ENCODE measurements at places on chromosomes 6 and 20.
A peak's percentile ranks its signal among the peaks of the same experiment; 100 is the strongest.

- no peak for DNase-seq
These were observed 66.6 kb upstream of the ADGRF4 start for GRCh38 chr6:47631797-47632196.

DNA sequence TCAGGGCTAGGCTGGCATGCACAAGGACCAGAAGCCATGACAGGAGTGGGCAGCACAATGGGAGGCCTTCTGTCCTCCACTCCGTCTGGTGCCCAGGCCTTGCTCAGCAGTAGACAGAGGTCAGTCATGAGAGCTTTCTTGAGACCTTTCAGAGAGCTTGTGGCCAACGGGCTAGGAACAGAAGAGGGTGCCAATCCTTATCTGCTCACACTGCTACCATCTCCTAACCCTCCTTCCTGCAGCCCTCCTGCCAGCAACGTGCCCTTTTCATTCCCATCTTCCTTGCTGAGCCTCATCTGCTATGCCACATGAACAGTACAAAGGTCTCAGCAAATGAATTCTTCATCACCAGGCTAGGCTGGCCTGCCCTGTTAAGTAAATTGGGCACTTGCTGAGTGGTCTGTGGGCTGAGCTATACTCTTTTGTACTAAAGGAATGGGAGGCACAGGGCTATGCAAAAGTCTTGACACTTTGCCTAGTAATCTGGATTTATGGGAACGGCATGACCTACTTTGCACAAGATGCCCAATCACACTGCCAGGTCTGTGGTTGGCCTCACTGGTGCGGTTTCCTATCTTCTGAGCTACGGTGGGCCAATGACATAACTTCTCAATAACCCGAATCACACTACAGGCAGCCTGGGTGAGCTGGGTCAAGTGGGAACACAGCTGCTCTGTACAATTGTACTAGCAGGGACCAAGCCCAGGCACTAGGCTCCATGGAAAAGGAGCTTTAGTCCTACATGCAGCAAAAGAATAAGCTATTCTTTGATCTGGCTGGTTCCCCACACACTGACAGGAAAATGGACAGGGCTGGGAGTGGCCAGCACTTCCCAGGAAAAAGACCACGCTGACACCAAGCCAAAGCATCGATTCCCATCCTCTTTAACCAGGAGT is 47.8 kb downstream of the ELOVL5 start:
- peak; percentile 31 for DNase-seq

DNA sequence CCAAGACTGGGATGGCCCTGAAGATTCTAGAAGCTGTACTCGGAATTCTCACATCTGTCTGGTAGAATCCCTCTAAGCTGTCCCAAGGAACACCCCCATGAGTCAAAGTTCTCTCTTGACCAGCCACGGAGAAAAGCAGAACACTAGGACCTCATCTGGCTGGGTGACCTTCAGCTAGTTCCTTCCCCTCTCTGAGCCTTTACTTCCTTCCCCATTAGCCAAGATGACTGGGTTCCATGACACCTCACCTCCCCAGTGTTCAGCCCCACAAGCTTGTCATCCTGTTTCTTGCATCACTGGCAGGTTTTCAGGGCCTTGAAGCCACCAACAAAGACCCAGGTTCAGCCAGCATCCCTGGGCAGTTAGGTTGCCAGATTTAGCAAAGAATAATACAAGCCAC is 47.8 kb downstream of the MAFB start:
- no peak for DNase-seq

GRCh38 chr6:44704240-44705150 is 317.0 kb downstream of the CDC5L start:
- DNase-seq: no peak

GRCh38 chr6:21751608-21752007 is 158.1 kb downstream of the SOX4 start:
- DNase-seq: no peak

- no peak for DNase-seq
These were observed 187.6 kb downstream of the ZFP64 start for GRCh38 chr20:52004018-52004417.

DNA sequence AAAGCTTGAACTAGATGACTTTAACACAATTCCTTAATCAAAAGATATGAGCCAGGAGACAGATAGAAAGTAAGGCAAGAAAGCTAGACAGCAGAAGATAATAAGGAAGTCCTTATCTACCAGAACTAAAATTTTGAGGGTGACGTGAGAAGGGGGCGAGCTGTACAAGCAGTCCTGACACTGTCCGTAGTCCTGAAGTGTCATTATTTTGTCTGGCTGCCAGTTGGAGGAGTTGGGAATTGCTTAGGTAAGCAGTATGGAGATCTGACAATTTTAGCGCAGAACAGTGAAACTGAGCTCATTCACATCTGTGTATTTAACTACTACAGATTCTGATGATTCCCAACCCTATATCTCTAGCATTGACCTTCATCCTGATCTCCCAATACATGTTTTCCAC is 25.8 kb upstream of the CEP85L start:
- DNase-seq: no peak

- peak; percentile 84 for DNase-seq
These were observed 17.8 kb upstream of the HMGN4 start for GRCh38 chr6:26520237-26520849.

DNA sequence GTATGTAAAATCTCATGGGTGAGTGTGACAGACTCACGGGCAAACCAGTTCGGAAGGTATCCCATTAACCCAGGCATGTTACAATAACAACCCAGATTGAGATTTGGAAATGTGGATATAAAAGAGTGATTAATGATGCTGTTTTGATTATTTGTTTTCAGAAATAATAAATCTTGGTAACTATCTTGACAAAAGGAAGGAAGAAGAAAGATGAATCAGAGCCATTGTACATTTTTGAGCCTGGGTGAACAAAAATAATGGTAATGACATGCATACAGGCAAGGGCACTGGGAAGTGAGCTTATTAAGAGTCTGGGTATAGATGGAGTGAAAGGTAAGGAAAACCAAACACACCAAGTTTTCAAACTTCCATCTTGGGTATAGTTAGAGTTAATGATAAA is 862.0 kb downstream of the PHF3 start:
- no peak for DNase-seq

DNA sequence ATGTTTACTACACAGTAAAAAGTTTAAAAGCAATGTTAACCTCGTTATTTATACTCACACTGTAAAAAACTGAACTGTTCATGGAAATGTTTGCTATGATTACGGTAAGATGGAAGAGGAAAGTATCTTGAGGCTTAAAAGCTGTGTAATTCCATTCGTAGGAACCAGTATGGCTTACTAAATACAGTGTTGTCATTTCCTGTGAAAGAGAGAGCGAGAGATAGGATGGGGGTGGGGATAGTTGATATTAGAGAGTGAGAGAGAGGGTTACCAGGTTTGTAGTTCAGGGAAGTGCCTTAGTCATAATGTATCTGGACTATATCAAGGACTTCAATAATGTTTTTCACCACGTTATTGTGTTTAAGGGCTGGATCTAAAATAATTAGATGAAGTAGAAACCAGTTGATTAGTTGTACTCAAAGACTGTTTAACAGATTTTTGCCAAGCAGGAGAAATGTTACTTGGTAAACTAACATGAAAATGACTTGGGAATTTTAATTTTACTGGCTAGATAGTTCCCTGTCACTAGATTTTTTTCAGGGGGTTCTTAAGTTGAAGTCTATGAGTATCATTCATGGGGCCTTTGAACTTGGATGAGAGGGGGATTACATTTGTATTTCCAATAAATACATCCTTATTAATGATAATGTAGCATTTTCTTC is 30.4 kb downstream of the AFDN start:
- no peak for DNase-seq

DNA sequence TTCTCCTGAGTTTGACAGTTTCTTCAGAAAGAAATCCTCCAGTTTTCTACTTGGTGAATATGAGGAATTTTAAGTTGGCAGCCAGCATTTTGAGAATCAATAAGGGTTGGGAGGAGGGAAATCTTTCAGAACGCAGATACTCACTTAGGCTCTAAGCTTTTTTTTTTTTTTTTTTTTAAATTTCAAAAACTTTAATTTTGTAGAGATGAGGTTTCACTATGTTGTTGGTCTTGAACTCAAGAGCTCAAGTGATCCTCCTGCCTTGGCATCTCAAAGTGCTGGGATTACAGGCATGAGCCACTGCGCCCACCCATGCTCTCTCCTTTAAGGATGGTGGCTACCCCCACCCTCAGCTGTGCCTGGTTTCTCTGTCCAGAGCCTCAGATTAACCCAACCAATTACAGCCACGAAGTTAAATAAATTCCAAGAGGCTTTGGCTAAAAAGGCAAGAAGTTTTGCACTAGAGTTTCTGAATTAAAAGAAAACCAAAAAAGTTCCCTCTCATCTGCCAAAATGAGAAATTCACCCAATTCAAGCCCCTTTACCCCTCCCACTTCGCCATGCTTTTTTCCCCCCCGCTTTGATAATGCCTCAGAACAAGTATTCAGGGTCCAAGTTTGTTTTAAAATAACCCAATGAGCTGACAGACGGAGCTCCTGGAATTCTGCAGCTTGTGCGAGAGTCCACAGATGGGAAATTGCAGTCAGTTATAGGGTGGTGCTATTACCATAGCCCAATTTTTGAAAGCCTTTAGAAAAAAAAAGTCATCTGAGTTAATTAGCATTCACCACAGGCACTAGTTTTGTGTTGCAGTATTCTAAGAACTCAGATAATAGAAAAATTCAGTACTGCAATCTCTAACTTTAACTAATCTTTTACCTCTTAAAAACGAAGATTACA is 94.3 kb upstream of the BEND3 start:
- DNase-seq: no peak

DNA sequence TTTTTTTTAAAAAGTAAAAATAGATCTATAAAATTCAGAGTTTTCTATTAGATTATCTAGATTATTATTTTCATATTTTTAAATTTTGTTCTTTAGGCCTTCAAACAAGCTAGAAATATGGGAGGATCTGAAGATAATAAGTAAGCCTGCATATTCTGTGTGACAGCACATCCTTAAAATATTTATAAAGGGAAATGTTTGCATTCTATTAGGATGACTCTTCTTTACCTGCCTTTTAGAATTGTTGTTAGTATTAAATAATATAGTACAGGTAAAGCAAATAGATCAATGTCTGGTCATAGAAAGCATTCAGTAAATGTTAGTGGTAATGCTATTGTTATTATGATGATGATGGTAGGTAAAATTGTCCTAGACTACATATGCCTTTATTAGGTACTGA is 17.4 kb downstream of the PEX3 start:
- no peak for DNase-seq

- no peak for DNase-seq
These were observed 11.9 kb downstream of the DNPH1 start for GRCh38 chr6:43217351-43217750.

- DNase-seq: peak; percentile 38
These were observed 12.7 kb downstream of the STX11 start for GRCh38 chr6:144162977-144163376.

DNA sequence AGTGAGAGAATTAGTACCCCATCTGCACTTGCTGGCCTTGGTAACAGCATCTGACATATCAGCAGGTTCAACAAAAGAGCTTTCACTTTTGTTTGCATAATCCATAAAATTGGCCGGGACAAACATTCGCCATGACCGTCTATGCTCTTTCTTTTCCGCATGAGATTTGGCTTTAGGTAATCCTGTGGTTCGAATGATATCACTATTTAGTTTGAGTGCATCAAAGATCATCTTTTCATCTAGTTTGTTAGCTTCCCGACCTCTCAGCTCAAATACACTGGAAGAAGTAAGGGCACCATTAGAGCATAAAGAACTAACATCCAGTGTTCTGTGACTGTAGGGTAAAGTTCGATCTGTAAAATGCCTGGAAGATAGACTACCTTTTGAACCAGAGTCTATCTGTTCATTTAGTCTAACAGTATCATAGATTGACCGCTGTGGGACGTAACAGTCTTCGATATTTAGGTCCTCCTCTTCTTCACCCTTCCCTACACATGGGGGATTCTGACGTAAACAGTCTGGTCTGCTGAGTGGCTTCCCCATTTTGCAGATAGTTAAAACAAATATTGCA is 101.6 kb downstream of the DST start:
- DNase-seq: peak; percentile 68

GRCh38 chr20:25539742-25540672 is 45.3 kb downstream of the NINL start:
- DNase-seq: peak; percentile 82

GRCh38 chr6:31350196-31351032 is 6.6 kb downstream of the HLA-B start:
- no peak for DNase-seq

DNA sequence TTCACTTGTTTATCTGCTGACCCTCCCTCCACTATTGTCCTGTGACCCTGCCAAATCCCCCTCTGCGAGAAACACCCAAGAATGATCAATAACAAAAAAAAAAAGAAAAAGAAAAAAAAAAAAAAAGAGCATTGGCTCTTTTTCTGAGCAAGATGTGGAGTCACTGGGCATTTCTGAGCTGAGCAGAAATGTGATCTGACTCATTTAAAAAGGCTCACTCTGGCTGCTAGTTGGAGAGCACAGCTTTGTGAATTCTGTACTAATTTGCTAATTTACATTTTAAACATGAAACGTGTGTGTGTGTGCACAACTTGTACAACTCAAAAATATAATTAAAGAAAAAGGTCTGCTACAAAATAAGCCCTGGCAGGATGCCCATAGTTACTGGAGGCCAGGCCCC is 20.2 kb downstream of the SCML4 start:
- no peak for DNase-seq

- no peak for DNase-seq
These were observed 34.2 kb upstream of the DLGAP4 start for GRCh38 chr20:36271639-36272546.

- no peak for DNase-seq
These were observed 28.4 kb downstream of the CSE1L start for GRCh38 chr20:49074521-49074920.

- no peak for DNase-seq
These were observed 65.9 kb downstream of the DLL1 start for GRCh38 chr6:170224694-170225660.

GRCh38 chr6:89298680-89299465 is 16.2 kb downstream of the GABRR2 start:
- DNase-seq: peak; percentile 80

GRCh38 chr20:39775110-39775509 is 813.0 kb downstream of the DHX35 start:
- DNase-seq: peak; percentile 50

DNA sequence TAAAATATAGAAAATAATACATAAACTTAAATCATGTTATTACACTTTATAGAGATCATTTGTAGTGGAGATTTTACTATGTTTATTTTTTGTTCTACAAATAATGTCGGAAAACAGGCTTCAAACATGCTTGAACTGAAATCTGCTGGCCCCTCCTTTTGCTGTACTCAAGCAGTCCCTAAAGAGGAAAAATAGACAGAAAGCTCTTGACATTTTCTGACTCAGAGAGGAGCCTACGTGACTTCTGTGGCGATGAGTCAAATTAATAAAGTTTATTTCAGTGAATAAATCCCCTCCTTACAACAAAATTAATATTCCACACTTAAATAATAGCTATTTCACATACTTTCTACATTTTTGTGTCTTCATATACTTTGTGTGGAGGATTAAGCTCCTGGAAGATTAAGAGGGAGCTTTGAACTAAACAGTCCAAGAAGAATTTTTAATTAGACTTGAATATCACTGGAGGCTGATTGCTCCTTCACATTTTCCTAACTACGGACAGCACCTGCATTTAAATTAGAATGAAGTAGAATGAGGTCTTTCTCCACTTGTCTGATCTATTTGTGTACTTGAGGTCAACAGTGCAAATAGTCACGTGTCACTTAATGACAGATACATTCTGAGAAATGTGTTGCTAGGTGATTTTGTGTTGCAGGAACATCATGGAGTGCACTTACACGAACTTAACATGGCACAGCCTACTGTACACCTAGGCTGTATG is 1.7 kb upstream of the TREM1 start:
- DNase-seq: peak; percentile 30

GRCh38 chr6:137224799-137225198 is 5.6 kb upstream of the IFNGR1 start:
- DNase-seq: peak; percentile 74

- no peak for DNase-seq
These were observed 49.6 kb downstream of the CD24 start for GRCh38 chr6:106924694-106925523.

Measured in muscle of leg (tissue), 16 donors.